LoVo (cell line): ENCODE measurements at places on chromosomes 16 and 17.

- no peak for DNase-seq
These were observed 7.8 kb downstream of the GGA2 start for GRCh38 chr16:23502466-23502865.

- DNase-seq: no peak
These were observed 58.7 kb downstream of the PLXDC1 start for GRCh38 chr17:39092692-39093230.

DNA sequence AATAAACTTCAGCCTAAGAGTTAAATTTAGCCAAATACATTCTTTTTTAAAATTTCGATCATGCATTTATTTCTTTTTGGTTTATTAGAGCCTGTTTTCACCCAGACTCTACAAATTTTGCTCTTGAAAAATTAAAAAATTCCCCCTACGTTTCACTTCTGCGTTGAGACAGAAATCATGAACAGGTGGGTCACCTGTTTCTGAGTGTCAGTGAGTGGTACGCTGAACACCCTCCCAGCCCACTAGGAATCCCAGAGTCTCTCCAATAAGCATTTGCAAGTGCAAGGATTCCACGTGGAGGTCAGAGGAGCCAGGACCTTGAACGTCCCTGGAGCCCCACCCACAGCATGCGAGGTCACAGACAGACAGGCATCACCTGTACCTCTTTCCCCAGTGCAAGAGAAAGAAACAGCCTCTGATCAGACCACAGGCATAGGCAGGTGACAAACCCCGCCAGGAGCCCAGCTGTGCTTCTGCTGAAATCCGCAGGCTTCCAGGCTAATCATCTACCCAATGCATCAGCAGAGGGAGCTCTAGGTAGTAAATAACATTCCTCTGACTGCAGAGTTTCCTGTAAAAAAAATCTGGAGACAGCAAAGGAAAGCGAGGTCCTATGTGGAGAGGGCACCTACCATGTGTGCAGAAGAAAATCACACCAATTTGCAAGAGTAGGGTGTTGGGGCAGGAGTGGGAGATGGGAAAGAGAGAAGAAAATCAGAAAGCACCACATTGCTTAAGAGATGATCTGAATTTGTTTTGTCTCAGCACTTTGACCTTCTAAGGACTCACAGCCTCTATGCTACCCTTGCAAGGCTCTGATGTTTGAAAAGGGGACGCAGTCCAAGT, 5.9 kb upstream of the XYLT1 start:
- DNase-seq: peak; percentile 72

DNA sequence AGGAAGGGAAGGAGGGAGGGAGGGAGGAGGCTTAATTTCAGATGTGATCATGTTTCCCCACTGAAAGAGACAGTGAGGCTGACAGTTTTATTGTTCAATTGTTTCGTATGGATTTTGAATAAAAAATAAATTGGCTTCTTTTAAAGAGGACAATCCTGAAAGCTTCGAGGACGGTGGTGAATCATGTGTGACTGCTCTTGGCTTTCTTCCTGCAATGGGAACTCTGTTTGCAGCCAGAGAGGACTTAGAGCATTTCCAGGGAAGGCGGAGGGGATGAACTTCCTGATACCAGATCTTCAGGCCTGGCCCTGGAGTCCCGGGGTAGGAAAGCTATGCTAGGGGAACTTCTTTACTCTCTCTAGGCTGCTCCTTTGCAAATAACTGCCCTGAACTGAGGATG, 72.8 kb upstream of the C16orf82 start:
- DNase-seq: no peak

- no peak for DNase-seq
These were observed 52.1 kb upstream of the SMIM36 start for GRCh38 chr17:55563363-55563762.

- no peak for DNase-seq
These were observed 438.0 kb upstream of the ZFHX3 start for GRCh38 chr16:73485880-73486279.

- DNase-seq: peak; percentile 70
These were observed 30.1 kb downstream of the FZD2 start for GRCh38 chr17:44587339-44587738.

DNA sequence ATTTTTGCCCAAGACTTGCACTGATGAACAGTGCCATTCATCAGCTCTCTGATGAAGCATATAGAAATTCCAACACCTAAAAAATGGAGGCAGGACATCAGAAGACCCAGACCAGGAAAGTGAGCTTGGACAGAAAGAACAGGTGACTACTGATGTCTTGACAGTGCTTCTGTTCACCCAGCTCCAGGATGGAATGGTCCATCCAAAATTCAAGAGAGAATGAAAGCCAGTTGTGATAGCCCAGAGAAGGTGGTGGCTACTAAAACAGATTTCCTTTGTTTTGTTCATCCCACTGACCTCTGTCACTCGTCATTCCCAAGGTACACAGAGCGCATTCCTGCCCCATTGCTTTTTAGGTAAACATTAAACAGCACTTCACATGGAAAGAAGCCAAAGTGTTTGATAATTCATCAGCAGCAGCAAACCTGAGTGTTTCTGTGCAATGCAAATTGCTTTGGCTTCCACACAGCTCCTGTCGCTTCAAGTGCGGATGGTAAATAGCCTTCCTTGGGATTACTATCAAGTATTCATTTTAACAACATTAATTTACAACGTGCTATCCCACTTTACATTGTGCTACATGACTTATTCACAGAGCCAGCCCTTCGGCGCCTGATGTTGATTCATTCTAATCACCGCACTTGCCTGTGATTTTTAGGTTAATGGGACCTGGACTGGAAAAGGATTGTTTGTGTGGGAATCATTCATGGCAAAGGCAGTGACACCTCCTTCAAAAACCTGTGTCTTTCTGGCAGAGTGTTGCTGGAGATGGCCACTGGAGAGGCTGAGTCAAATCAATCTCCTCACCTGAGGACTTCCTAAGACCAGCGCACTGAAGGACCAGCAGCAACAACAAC, 65.1 kb upstream of the TOX3 start:
- DNase-seq: peak; percentile 78

- DNase-seq: no peak
These were observed 224.2 kb downstream of the BCAS3 start for GRCh38 chr17:60901806-60902205.

- DNase-seq: no peak
These were observed 10.7 kb downstream of the POLR3K start for GRCh38 chr16:42691-43090.

GRCh38 chr16:10883004-10883403, 6.0 kb downstream of the CIITA start:
- no peak for DNase-seq

DNA sequence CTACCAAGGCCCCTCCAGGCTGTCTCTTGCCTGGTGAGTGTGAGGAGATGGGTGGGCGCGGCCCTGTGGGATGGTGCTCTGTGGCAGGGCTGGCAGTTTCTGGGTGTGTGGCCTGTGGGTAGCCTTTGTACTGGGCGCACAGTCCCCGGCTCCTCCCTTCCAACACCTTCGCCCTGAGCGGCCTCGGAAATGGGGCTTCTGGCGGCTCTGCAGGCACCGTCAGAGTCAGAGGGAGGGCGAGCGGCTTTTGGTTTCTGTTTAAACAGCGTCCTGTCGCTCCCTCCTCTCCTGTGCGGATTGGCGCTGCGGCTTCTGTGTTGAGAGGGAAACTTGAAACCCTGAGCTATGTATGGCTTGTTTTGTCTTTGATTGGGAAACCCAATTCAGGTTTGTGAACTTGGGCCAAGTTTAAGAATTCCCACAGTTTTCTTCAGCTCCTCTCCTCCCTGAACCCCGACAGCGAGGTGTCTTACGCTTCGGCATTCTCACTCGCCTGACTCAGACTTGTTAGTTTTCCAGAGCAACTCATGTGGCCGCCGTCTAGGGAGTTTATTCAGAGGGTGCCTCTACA, 8.3 kb upstream of the ZNF750 start:
- peak; percentile 63 for DNase-seq

DNA sequence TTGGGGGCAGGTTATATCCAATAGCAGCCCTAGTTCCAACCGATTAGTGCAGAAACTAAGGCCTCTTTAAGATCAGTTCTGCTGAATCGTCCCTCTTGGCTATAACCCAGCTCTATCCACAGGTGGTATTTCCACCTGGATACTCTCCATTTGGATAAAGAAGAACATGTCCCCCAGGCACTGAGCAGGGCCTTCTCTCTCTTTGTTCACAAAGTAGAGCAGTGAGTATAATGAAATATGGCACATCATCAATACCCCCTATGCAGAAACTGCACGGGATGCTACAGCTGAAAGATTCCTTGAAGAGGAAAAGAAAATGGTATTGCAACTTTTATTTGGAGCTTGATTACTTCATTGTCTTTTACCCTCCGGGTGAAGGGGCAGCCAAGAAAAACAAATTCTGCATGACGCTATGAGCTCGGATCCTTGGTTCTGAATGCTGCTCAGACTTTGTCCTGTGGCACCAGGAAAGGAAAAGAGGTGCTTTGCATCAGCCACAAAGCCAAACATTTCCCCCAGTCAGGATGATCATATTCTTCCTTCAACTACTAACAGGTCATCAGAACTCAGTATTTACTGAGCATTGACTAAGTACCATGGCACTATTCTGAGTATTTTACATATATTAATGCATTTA, 399.7 kb downstream of the NPIPA8 start:
- DNase-seq: no peak

- DNase-seq: peak; percentile 44
These were observed 108.5 kb upstream of the CCL2 start for GRCh38 chr17:34146440-34147043.

DNA sequence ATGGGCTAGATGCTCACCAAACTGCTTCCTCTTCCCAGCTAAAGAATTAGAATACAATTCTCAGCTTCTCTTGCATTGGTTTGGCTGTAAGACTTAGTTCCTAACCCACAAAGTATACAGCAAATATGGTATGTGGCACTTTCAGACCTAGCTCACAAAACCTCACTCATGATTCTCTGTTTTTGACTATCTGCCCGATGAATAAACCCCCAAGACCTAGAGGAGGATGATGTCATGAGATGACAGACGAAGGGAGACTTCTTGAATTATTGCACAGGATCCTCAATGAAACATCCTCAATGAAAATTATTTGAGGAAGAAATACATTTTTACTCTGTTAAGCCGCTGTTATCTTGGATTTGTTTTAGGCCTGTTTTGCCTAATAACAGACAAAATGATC, 14.3 kb downstream of the CNOT1 start:
- DNase-seq: no peak

DNA sequence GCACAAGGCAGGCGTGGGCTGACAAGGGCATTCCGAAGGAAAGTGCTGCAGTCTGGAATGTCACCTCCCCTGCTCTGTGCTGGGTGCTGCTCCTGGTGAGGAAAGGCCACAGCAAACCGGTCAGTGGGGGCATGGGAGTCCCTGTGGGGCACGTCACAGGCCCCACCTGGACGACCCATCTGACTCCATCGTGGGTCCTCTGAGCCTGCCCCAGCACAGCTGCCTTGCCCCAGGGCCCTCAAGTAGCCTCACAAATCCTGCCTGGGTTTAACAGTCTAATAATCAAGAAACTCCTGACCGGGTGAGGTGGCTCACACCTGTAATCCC, 2.8 kb upstream of the MYO15B start:
- DNase-seq: no peak

- DNase-seq: no peak
These were observed 15.1 kb upstream of the CD300LD start for GRCh38 chr17:74607221-74607620.

DNA sequence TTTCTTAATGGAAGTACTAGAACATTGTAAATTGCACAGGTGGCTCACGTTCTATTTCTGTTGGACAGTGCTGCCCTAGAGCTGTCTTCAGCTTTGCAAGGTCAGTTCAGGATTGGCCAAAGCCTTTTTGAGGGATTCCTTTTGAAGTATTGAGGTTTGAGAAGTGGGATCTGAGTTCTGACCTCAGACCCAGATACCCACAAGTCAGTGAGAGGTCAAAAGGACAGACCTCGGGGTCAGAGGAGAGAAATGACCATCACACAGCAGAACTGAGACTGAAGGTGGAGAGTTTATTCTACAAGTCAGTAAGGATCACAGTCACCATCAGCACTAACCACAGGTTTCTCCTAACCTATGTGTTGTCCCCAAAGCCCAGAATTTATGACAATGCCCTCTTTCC, 1.7 kb downstream of the ACSM5 start:
- DNase-seq: no peak

- DNase-seq: no peak
These were observed 8.4 kb downstream of the SLC25A10 start for GRCh38 chr17:81720267-81721071.

DNA sequence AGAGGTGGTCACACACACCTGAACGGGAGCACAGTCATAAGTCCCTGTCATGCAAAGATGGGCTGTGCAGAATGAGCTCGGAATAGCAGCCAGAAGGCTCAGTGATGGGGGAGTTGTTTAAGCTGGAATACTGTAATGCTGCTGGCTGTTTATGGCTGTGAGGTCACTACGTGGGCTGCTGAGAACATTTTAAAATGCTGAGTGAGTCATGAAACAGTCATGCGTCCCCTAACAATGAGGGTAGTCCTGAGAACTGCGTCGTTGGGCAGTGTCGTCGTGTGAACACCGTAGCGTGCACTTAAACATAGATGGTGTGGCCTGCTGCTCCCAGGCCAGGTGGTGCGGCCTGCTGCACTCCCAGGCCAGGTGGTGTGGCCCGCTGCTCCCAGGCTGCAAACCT, 39.7 kb downstream of the TBCD start:
- DNase-seq: no peak

- DNase-seq: no peak
These were observed 6.3 kb upstream of the XPO6 start for GRCh38 chr16:28218109-28218508.

DNA sequence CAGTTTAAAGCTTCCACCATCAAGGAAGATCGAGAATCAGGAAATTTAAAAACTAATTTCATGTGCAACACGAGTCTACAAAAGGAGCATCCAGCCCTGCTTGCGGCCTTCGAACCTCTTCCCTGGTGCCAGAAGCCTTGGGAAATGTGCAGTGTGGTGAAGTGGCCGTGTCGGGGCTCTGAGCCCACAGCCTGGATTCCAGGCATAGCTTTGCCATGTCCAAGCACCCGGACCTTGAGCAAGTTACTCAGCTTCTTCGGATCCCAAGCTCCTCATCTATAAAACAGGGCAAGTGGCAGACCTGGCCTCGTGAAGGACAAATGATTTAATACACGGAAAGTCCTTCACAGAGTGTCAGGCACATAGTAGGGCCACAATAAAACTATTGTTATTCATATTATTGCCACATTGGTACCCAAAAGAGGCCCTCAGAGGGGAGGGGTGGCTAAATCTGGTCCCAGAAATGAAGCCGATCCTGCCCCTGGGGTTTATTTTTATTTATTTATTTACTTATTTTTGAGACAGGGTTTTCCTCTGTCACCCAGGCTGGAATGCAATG, 34.8 kb downstream of the COTL1 start:
- DNase-seq: no peak

- DNase-seq: no peak
These were observed 23.3 kb upstream of the CCR7 start for GRCh38 chr17:40588552-40588951.

DNA sequence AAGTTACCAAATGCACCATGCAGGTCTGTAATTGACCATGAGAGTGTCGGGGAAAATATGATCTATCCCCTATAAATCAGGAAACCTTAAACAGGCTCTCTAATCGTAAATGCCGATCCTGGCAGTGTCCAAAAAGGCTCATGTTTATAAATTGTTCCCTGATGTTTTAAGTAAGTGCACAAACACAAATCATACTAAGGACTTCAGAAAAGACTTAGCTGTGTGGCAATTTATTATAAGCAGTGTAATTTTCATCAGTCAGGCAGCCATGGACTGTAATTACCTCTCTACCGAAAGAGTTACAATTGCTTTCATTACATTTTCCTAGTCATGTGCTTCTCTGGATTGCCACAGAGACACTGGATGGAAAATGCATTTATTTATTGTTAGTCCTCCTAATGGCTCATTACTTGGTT, 73.4 kb upstream of the COX10 start:
- no peak for DNase-seq
